ENCODE measurements at places on chromosomes 1 and 21.

DNA sequence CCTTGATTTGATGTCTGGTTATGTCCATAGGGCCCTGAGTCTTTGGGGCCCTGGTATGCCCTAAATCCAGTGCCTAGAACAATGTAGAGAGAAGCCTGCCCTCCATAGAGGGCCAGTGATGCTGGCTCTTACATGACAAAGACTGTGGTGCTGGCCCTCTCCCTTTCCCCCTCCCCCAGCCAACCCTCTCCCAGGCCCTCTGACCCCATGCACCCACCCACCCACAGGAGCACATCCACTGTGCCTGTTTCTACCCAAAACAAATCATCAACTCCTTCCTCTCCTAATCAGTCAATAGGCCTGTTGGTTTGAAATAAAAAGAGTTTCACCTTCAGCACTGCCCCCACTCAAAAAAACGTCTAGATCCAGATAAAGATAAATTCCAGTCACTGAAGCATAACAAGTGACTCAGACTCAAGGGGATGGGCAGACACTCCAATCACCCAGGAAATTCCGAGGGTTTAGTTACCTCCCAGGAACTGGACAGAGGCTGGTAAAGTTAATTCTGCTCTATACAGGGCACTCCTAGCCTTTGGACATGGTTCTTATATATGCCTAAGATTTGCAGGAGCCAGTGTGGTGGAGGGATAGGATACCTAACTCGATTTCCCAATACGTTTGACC, 144.8 kb upstream of the VANGL1 start:
- no peak for DNase-seq

- no peak for DNase-seq
Observed at GRCh38 chr1:226148121-226148648, 38.4 kb downstream of the ACBD3 start.

DNA sequence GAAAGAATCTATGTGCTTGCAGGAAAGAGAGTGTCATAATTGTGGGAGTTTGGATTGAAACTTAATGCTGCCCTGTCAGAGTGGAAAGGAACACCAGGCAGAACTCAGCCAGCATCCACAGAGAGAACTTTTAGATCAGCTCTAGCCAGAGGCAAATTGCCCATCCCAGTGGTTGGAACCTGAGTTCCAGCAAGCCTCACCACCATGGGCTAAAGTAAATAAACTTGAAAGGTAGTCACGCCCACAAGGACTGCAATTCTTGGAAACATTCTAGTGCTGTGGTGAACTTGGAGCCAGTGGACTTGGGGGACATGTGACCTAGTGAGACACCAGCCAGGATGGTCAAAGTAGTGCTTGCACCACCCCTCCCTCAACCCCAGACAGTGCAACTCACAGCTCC, 571.6 kb downstream of the LRRIQ3 start:
- no peak for DNase-seq

DNA sequence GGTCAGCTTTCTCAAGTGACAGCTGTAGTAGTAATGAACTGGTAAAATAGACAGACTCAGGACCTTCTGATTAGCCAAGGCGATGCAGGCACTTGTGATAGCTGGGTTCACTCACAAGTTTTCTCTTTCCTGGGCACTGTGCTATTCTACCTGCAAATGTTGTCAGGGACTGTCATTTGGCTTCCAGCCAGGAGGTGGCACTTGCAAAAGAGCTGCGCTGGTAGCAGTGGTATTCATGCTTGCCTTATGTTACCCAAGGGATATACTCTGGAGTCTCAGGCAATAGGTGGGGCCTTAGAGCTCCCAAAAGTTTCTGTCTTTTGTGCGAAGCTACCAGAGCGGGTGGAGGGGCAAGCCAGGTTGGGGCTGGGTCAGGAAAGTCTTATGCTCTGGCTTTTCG, 23.5 kb downstream of the IFI44 start:
- no peak for DNase-seq

DNA sequence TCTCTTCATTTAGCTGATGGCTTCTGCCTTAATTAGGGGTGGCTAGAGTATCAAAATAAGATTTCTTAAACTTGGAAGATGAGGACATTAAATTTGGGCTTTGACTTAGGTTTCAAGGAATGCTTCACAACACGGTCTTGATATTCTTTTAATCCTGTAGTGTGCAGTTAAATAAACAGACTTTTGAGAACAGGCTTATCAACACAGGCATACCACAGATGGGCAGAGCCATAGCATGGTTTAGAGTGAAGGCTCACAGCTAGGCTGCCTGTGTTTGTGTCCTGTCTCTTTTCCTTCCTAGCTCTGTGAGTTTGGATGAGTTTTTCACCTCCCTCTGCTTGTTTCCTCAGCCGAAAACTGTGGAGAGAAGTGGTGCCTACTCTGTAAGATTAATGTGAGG, 102.3 kb upstream of the IPO9 start:
- DNase-seq = no peak

DNA sequence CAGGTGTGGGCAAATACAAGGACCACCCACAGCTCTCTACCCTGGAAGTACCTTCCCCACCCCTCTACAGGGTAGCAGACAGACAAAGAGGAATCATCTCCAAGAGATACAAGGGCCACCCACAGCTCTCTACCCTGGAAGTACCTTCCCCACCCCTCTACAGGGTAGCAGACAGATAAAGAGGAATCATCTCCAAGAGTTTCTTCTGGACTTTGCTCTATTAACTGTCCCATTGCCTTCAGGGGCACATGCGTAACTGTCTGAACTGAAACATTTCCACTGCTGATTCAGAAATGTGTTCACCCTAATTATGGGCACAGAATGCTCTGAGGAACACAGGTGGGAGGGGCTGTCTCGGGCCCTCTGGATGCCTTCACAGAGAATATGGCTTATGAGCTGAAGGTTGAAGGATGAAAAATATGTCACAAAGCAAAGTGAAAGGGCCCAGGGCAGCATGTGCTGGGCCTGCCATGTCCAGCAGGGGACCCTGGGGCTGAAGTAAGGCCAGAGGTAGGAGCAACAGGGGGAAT, 43.9 kb downstream of the ZNF281 start:
- no peak for DNase-seq

- DNase-seq = no peak
Observed at GRCh38 chr21:41325138-41325912, 8.7 kb downstream of the FAM3B start.

GRCh38 chr1:214009423-214010196, 21.8 kb downstream of the PROX1 start:
- no peak for DNase-seq

DNA sequence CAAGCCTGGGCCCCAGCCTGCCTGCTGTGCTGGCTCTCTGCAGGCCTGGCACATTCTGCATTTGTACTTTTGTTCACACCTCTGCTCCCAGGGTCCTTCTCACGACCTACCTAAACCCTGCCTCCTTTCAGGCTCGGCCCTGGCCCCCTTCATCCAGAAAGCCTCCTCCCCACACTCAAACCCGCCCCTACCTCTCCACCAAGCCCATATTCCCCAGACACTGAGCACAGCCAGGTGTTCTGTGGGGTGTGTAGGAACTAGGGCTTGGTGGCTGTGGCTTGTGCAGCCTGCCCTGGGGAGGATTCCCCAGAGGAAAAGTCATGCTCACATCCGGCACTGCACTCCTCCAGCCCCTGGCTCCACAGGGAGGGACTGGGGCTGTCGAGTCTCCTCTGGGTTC, 8.2 kb upstream of the MIXL1 start:
- no peak for DNase-seq

- no peak for DNase-seq
Observed at GRCh38 chr1:85202092-85202863, 1.5 kb upstream of the SYDE2 start.

GRCh38 chr1:93353286-93353685, 7.6 kb downstream of the DR1 start:
- DNase-seq = no peak

- peak; percentile 55 for DNase-seq
Observed at GRCh38 chr1:59013276-59013927, 229.6 kb upstream of the JUN start.

GRCh38 chr21:41327753-41328152, 11.2 kb downstream of the FAM3B start:
- DNase-seq = no peak

GRCh38 chr1:70051926-70052325, 153.5 kb downstream of the LRRC40 start:
- no peak for DNase-seq

DNA sequence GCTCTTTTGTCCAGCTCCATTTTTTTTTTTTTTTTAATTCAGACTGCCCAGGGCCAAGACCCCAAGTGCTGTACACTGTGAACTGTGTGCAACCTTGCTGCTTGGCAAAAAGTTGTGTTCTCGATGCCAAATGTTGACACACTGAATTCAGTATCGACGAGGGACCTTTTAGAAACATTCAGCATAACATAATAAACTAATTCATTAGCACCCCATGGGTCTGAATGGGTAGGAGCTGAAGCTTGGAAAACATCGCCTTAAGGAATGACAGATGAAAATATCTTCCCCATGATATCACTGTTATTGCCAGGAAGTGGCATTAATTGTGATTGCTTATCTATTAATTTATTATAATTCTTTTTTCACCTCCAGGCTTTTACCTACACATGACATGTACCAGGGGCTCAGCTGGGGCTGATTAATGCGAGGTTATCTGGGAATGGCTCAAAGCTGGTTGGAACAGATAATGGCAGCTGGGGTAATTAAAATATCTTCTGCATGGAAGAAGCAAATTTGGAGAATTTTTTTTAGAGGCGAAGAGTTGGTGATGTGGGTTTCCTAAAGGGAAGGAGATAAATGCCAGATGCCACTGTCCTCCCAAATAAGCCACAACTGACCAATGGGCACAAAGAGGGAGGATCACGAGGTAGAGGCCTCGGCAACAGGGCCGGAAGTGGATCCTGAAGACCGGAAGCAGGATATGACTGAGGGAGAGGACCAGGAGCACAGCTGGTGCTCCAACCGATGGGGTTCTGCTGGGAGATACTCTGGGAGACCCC, 169.3 kb downstream of the GRIK3 start:
- no peak for DNase-seq

DNA sequence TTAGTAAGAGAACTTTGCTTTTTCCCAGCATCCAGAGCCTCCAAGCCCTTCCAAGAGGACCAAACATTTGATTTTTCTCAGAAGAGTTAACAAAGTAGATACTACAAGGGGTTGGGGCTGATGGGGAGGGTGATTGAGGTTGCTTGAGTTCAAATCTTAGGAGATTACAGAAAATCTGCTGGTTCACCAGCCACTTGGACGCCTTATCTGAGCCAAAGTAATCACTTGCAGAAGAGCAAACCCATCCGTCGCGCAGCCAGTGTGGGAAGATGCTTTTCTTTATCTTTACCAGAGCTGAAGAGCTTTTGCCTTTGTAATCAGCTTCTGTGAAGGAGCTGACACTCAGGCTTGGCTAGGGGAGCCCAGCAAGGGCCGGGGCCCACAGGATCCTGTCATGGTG, 91.9 kb upstream of the CTTNBP2NL start:
- DNase-seq = no peak

DNA sequence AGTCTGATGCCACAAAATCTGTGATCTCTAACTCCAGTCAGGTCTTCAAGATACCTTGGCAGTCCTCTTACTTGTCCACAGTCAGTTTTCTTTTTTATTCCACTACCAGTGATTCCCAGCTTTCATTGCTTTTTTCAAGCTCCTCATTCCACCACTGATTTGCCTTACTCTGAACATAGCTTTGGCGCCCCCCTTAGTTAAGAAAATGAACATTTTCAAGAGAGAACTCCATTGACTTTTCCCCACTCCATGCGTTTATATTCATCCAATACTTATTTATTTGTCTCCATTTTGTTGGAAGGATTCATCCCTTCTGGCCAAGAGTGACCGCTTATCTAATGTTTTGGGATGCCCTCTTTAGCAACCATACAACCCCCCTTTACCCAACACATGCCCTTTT, 33.9 kb upstream of the IPO9 start:
- no peak for DNase-seq

GRCh38 chr1:161784968-161785367, 18.8 kb downstream of the ATF6 start:
- DNase-seq = no peak

DNA sequence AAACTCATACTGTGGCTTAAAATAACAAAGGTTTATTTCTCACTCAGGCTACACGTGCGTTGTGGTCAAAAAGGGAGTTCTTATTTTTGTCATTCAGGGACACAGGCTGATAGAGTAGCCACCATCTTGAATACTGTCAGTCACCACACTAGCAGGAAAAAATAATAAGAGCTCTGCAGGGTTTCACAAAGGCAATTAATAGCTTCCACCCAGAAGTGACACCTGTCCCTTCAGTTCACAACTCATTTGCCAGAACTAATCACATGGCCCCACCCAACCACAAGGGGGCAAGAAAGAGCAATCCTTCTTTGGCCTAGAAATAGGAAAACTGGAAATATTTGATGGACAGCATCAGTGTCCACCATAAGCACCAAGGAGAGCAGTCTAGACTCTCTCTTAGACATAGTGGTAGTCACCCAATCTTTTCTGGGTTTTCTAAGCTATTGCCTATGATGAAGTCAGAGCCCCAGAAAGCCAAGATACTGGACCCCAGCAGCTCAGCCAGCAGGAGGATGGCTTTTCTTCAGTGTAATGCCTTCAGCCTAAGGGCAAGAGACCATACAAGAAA, 8.2 kb downstream of the HAPLN2 start:
- DNase-seq = no peak

DNA sequence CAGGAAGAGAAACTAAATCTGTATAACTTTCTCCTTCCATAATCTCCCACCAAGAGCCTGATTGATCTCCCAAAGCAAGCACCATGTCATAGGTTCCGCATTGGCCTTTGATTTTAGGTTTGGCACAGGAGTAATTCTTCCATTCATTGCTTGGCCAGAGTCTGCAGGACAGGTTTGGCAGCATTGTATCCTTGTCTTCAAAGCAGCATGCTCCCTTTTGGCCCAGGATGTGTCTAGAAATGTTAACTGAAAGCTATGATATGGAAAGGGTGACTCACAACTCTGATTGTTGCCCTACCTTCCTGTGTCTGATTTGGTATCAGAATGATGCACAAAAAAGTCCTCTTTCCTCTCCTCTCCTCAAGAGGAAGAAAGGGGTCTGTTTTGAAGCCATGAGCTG, 824.3 kb upstream of the PRMT6 start:
- no peak for DNase-seq

- peak; percentile 6 for DNase-seq
Observed at GRCh38 chr1:34784751-34785221, 3.8 kb downstream of the GJB3 start.

- DNase-seq = no peak
Observed at GRCh38 chr1:89844241-89844807, 23.5 kb downstream of the LRRC8D start.

Data from right forelimb (tissue), 1 donor.